ENCODE measurements at places on chromosomes 5 and 9.

GRCh38 chr5:179211631-179212030, 133.6 kb downstream of the ADAMTS2 start:
- H3K4me1 ChIP-seq: peaks cover 23% of the 10 kb centered on the region
- DNase-seq: peak; percentile 5
- peaks cover 6% of the 10 kb centered on the region for H3K36me3 ChIP-seq

DNA sequence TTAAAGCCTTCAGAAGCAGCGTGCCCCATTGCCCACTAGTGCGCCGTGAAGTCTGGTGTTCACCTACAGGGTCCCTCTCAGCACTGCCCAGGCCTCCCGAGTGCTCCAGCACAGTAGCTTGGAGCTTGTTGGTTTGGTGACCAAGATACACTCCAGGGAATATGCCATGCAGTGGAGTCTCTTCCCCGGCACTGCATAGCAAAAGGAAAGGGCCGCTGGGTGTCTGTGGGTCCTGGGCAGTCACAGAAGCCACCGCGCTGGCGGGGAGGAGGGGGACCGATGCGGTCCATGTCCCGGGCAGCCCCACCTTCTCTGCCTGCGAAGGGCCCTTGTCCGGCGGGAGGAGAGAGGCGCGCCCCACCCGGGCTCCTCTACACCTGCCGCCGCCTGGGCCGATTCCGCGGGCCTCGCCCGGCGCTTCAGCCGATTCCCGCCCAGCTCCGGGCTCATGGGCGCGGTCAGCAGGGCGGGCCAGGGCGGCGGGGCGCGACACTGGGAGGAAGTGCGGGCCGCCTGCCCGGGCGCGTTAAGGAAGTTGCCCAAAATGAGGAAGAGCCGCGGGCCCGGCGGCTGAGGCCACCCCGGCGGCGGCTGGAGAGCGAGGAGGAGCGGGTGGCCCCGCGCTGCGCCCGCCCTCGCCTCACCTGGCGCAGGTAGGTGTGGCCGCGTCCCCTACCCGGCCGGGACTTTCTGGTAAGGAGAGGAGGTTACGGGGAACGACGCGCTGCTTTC, at the start of gene SYK:
Gene SYK, plus strand, starts transcription at position 579 of the 732 bp plus-strand sequence. CDS start 42,080 bp downstream, outside the sequence.
- H3K27ac ChIP-seq: no peak within 1 kb of the TSS
- H3K4me3 ChIP-seq: peak within 1 kb of the TSS; percentile 90
- peaks cover 12% of the 10 kb centered on the region for H3K27me3 ChIP-seq
- DNase-seq: peak; percentile 43
- H3K4me1 ChIP-seq: peaks cover 40% of the 10 kb centered on the region

GRCh38 chr9:91734371-91734981, 215.6 kb downstream of the ROR2 start:
- H3K4me3 ChIP-seq: no peak overlapping the region
- no peaks in the 10 kb centered on the region for H3K36me3 ChIP-seq
- peaks cover 30% of the 10 kb centered on the region for H3K4me1 ChIP-seq
- peaks cover 2% of the 10 kb centered on the region for H3K27me3 ChIP-seq

- H3K36me3 ChIP-seq: no peaks in the 10 kb centered on the region
- no peak for DNase-seq
Measured at GRCh38 chr9:130865921-130866320, 30.7 kb downstream of the QRFP start.

GRCh38 chr9:87389936-87390335, 107.7 kb upstream of the DAPK1 start:
- DNase-seq: no peak
- H3K36me3 ChIP-seq: no peaks in the 10 kb centered on the region
- H3K4me3 ChIP-seq: no peak overlapping the region
- no peak overlapping the region for H3K27ac ChIP-seq
- H3K27me3 ChIP-seq: no peaks in the 10 kb centered on the region
- peaks cover 5% of the 10 kb centered on the region for H3K4me1 ChIP-seq

GRCh38 chr5:152704286-152704685, 299.2 kb upstream of the NMUR2 start:
- H3K4me3 ChIP-seq: no peak overlapping the region
- DNase-seq: no peak
- no peak overlapping the region for H3K27ac ChIP-seq
- H3K36me3 ChIP-seq: peaks cover 5% of the 10 kb centered on the region
- H3K4me1 ChIP-seq: no peaks in the 10 kb centered on the region
- no peaks in the 10 kb centered on the region for H3K27me3 ChIP-seq

All from glutamatergic neuron (in vitro differentiated cells).